ENCODE measurements at places on chromosomes 2 and 18. TPM values are rescaled to one million over a fixed set of nuclear protein-coding genes. Genes with fewer than 3 reads are reported as not detected.

GRCh38 chr2:124796647-124797046, 771.6 kb downstream of the CNTNAP5 start:
- no peak for DNase-seq

- DNase-seq: no peak
Measured at GRCh38 chr2:74109551-74109950, 38.2 kb downstream of the BOLA3 start.

GRCh38 chr2:120914839-120915521, 179.3 kb downstream of the GLI2 start:
- DNase-seq: peak; percentile 96

- DNase-seq: no peak
Measured at GRCh38 chr2:191789796-191790195, 57.1 kb downstream of the CAVIN2 start.

DNA sequence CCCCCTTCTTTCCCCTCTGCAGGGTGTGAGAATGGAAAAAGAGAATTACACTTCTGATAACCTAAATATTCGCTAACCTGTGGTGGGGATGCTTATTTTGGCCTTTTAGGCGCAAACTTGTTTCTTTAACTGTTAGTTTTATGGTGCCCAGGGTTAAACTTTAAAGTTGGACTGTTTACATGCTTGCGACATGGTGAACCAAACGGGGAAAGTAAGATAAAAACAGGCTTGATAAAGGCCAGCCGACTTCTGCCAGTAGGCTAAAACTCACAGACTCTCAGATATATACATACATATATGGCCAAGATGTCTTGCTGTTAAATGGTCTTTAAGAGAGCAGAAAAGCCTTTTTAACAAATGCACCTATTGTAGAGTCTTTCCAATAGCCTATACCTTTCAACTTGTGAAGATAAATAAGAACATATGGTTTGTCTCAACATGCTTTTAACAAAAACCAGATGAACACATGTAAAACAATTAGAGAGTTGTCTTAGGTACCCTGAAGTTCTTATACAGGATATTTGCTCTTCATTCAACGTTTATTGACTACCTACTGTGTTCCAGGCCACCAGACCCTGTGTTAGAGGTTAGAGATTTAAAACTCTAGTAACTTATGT, 29.0 kb downstream of the PRKCE start:
- no peak for DNase-seq

DNA sequence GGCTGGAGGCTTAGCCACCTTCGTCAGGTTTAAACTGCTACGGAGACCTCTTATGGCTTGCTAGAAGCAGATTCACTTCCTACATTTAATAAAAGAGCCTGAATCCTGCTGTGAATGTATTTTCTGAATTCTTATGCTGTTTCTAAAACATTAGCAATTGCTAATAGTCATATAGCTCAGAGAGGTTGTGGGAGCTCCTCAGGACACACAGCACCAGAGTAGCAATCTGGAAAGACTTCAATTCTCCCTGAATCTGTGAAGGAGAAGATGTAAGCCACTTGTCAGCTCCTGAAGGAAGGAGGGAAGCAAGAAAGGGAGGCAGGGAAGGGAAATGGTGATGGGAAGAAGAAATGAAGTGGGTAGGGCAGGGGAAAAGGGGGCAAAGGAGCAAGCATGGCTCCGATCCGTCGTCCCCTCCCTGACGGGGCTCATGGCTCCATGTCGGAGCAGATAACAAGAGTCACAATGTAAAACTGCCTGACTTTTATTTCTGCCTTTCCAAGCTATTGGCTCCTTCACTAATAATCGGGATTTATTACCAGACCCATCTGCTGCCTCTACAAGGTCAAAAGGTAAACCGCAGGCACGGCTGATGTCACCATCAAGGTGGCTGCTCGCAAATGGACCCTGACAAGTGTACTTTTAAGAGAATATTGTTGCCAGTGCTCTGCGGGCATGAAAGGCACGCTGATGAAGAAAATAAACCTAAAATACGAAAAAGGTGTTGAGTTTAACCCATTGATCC, 656.0 kb upstream of the SALL3 start:
- DNase-seq: no peak

DNA sequence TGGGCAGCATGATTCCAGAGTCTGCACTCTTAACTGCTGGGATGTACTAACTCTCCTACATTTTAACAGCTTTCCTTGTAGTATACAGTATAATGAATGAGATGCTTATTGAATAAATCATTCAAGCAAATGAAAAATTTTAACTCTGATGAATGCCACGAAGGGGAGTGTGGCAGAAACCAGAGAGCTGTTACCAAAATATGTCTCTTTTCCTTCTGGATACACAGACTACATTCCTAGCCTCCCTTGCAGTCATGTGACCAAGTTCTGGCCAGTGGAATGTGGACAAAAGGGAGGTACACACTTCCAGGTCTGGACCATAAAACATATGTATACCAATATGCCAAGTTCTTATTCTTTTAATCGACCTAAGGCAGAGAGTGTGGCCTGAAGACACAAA, 1.7 kb upstream of the EML4 start:
- DNase-seq: no peak

DNA sequence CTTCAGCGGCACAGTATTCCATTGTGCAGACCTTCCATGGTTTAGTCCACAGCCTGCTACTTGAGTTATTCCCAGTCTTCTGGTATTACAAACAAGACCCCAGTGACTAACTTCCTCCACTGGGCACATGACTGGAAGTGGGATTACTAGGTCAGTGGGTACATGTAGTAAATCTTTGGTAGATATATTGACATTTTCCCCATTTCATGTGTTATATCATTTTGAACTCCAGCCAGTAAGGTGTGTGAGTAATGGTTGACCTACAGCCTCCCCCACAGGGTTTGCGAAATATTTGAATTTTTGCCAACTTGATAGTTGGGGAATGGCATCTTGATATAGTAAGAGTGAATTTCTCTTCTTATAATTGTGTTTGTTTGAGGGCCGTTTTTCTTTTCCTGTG, 58.8 kb downstream of the RNF144A start:
- no peak for DNase-seq

DNA sequence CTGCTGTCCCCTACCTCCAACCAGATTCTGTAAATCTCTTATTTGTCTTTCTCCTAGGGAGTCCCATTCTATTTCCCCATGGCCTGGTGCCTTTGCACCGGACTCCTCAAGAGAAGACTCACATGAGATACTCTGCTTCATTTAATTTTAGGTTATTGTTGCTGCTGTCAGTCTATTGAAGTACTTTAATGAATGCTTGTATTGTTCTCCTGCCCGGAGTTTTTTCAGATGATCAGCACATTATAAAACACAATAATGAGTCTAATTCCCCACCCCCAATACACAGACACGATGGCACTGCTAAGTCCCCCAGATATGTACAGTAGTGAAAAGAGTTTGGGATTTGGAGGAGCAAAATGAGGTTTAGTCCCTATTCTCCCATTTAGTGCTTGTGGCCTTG, 58.9 kb downstream of the HAUS1 start:
- no peak for DNase-seq

GRCh38 chr2:10518470-10519393, 70.6 kb upstream of the ODC1 start:
- DNase-seq: no peak

- DNase-seq: no peak
Measured at GRCh38 chr18:41922176-41922575, 32.9 kb upstream of the PIK3C3 start.

DNA sequence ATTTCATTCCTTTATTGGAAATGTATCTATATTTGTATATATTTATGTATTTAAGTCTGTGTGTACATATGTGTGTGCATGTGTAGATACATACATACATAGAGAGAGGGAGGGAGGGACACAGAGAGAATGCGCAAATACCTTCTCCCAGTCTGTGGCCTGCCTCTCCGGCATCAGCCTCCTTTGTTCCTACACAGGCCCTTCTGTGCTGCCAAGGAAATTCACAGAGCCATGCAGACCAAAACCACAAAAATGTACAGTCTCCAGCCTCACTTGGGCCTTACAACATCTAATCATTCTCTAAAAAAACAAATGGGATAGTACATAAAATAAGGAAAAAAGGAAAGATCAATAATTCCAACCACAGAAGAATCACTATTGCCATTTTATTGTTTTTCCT, 8.8 kb upstream of the CRACDL start:
- no peak for DNase-seq

GRCh38 chr2:163554864-163555263, 180.9 kb downstream of the FIGN start:
- DNase-seq: no peak

DNA sequence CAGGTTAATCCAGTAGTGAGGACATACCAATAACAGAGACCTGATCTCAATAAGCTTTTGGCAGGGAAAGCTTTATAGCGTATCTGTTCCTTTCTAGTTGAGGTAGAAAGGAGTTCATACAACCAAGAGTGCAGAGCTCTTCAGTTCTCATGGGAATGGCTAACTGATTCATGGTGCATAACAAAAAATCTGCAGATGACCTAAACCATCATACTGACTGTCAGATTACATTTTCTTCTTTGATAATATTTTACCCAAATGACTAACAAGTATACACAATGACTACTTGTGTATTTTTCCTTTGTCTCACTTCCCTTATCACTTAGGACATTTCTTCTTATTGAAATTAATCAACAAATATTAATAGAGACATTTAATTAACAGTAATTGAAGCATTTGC, 140.0 kb upstream of the SERTAD2 start:
- DNase-seq: no peak

- DNase-seq: no peak
Measured at GRCh38 chr18:7950380-7951136, 383.4 kb downstream of the PTPRM start.

- no peak for DNase-seq
Measured at GRCh38 chr2:134539981-134540380, 178.8 kb downstream of the TMEM163 start.

DNA sequence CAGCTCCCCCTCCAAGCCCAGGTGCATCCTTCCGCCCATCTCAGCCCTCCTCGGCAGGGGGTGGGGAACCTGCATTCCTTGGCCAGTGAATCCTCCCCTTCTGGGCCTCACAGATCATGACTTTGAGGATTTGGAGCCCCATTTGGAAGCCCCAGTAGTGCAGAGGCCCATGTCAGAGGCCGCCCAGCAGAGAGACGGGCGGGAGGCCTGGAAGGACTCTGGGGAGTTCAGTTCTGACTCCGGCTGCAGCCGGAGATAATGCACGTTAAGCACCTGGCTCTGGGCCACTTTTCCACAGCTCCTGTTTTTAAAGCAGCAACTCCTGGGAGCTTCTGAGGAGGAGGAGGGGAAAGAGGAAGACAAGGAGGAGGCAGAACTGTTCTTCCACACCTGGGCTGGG, 14.9 kb downstream of the ATOH8 start:
- DNase-seq: peak; percentile 94

DNA sequence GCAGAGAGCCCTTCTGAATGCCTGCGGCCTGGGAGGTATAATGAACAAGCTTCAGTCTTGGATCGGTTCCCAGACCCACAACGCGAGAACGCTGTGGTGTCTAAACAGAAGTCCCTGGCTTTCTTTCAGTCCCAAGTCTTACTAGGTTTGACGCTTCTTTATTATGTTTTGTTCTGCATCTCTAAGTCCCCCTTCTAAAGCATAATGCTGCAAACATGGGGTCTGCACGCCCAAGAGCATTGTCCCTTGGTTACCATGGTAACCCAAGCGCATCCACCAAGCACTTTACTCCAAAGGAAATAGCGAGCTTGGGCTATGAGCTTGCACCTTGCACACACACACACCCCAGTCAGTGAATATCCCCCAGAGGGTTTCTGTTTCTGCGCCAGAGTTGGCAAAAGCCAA, 193.7 kb downstream of the INO80D start:
- no peak for DNase-seq

- DNase-seq: no peak
Measured at GRCh38 chr2:8252997-8253694, 428.7 kb upstream of the ID2 start.

- DNase-seq: no peak
Measured at GRCh38 chr2:144042751-144043150, 477.2 kb downstream of the ZEB2 start.

SOCS6 gene
- 18.8 TPM for total RNA-seq

ANO7 gene
- 2.1 TPM for total RNA-seq

ST6GAL2 gene
- 0.64 TPM for total RNA-seq

DNAJC5G gene
- total RNA-seq: 1.3 TPM

MROH2A gene
- total RNA-seq: not detected

KCNE4 gene
- total RNA-seq: 3.1 TPM

KCNJ3 gene
- 33.4 TPM for total RNA-seq

PLB1 gene
- 2.4 TPM for total RNA-seq

All from right cardiac atrium (tissue), 5 donors.